Activated T-cell treated with anti-CD3 and anti-CD28 coated beads, Interleukin-2, amount 50 U/mL, for 48 hours (primary cell): ENCODE measurements at places on chromosomes 12 and 14.

GRCh38 chr14:55794655-55795595 lies 214.9 kb downstream of the KTN1 start:
- DNase-seq: no peak

- DNase-seq: no peak
Measured at GRCh38 chr12:64082866-64083268, 139.2 kb downstream of the KICS2 start.

- DNase-seq: no peak
Measured at GRCh38 chr14:53613404-53614253, 343.0 kb downstream of the BMP4 start.

DNA sequence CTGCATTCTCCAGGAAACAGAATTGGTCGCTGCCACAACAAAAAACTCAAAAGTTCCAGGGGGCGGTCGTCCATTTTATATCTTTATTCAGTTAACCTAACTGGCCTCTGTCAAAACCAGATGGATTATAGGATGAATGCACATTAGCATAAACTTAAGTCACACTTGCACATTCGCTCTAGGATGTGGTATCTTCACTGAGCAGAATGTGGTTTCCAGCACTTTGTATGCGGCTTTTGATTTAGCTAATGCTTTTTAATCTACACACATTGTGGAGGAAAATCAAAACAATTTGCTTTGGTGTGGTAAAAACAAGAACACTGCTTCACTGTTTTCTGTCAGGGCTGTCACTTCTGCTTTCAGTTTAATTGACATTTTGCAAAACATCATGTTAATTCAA lies 4.5 kb downstream of the TAS2R50 start:
- no peak for DNase-seq
